Type B pancreatic cell (in vitro differentiated cells): ENCODE measurements at places on chromosomes 5 and 9. TPM values are rescaled to one million over a fixed set of nuclear protein-coding genes. Genes with fewer than 3 reads are reported as not detected.
A peak's percentile ranks its signal among the peaks of the same experiment; 100 is the strongest.

- peaks cover 30% of the 10 kb centered on the region for H3K27me3 ChIP-seq
- no peak overlapping the region for H3K4me3 ChIP-seq
- H3K27ac ChIP-seq, result no peak overlapping the region
- H3K36me3 ChIP-seq, result no peaks in the 10 kb centered on the region
- no peaks in the 10 kb centered on the region for H3K4me1 ChIP-seq
Observed at GRCh38 chr9:69532396-69532795, 139.8 kb downstream of the APBA1 start.

- DNase-seq, result peak; percentile 74
- H3K27ac ChIP-seq, result peak overlapping the region; percentile 97
- peaks cover 2% of the 10 kb centered on the region for H3K27me3 ChIP-seq
- H3K4me1 ChIP-seq, result peaks cover 43% of the 10 kb centered on the region
- H3K4me3 ChIP-seq, result peak overlapping the region; percentile 99
Observed at GRCh38 chr9:13278368-13279246, 885 bp downstream of the MPDZ start.

DNA sequence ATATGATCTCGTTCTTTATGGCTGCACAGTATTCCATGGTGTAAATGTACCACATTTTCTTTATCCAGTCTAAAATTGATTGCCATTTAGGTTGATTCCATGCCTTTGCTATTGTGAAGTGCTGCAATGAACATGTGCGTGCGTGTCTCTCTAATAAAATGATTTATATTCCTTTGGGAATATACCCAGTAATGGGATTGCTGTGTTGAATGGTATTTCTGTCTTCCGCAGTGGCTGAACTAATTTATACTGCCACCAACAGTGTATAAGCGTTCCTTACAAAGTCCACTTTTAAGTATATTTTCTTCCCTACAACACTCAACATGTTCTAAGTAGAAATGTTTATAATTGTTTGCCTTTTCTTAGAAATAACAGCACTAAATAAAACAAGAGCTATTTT, 521.9 kb downstream of the DTWD2 start:
- no peak overlapping the region for H3K27ac ChIP-seq
- H3K4me3 ChIP-seq, result no peak overlapping the region
- H3K36me3 ChIP-seq, result no peaks in the 10 kb centered on the region
- no peak for DNase-seq
- H3K4me1 ChIP-seq, result peaks cover under 1% of the 10 kb centered on the region
- peaks cover 4% of the 10 kb centered on the region for H3K27me3 ChIP-seq

- peaks cover 41% of the 10 kb centered on the region for H3K4me1 ChIP-seq
- no peaks in the 10 kb centered on the region for H3K36me3 ChIP-seq
- no peak overlapping the region for H3K27ac ChIP-seq
Observed at GRCh38 chr5:76524868-76525267, 98.3 kb downstream of the F2RL2 start.

GRCh38 chr5:30765227-30765626, 428.3 kb upstream of the CDH6 start:
- no peaks in the 10 kb centered on the region for H3K27me3 ChIP-seq
- H3K4me1 ChIP-seq, result no peaks in the 10 kb centered on the region
- no peak for DNase-seq
- no peaks in the 10 kb centered on the region for H3K36me3 ChIP-seq
- no peak overlapping the region for H3K27ac ChIP-seq

- peaks cover 13% of the 10 kb centered on the region for H3K4me1 ChIP-seq
- no peaks in the 10 kb centered on the region for H3K36me3 ChIP-seq
- no peak for DNase-seq
- peaks cover 20% of the 10 kb centered on the region for H3K27me3 ChIP-seq
- H3K27ac ChIP-seq, result no peak overlapping the region
Observed at GRCh38 chr5:173554989-173555705, 61.3 kb downstream of the BOD1 start.

DNA sequence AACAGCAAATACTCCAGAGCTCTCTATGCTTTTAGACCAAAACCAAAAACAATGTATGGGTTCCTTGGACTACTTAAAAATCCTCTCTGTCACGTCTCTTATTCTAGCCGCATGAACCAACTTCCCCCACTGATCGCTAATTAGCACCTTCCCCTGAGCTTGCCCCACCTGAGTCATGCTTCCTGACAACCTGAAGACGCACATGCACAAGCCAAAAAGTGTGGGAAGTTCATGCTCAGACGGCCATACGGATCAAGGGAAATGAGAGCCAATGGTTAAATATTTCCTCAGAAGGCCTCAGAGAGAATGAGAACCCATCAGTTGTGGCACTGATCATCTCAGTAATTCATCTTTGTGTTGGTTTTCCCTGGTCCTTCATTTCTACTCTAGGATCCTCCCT, 199.7 kb downstream of the BNC2 start:
- no peak for DNase-seq
- H3K27ac ChIP-seq, result no peak overlapping the region
- peaks cover 52% of the 10 kb centered on the region for H3K4me1 ChIP-seq
- H3K36me3 ChIP-seq, result no peaks in the 10 kb centered on the region

DNA sequence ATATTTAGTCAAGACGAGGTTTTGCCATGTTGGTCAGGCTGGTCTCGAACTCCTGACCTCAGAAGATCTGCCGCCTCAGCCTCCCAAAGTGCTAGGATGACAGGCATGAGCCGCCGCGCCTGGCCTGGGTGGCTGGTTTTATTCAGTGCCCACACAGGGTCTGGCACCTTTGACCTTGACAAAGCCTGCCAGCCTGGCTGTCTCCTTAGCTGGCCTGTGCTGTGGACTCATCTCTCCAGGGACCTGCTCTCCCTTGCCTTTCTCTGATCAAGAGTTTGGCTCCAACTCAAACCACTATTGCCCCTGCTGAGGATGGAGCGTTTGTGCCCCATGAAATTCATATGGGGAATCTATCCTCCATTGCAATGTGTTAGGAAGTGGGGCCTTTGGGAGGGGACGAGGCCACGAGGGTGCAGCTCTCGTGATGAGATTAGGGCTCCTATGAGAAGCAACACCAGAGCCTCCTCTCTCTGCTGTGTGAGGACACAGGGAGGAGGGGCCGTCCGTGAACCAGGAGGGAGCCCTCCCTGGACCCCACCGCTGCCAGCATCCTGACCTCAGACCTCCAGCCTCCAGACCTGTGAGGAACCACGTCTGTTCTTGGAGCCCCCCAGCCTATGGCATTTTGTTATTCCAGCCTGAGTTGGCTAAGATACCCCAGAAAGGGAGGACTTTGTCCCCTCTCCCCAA, 45.0 kb downstream of the MRPL36 start:
- no peak overlapping the region for H3K4me3 ChIP-seq
- no peak overlapping the region for H3K27ac ChIP-seq
- H3K36me3 ChIP-seq, result peaks cover 3% of the 10 kb centered on the region
- no peak for DNase-seq
- no peaks in the 10 kb centered on the region for H3K4me1 ChIP-seq

Gene SLC6A19
- 12.6 and 22.2 TPM in 2 replicates for total RNA-seq

Gene GGTA1
- not detected in 2 replicates for total RNA-seq

Gene ZER1
- total RNA-seq, result 36.8 and 45.7 TPM in 2 replicates

Gene ALAD
- 41.4 and 57.0 TPM in 2 replicates for total RNA-seq

Gene DBH
- total RNA-seq, result 0.10 and 0.12 TPM in 2 replicates

Gene GABRA6
- not detected in 2 replicates for total RNA-seq
